Stimulated activated CD8-positive, alpha-beta memory T cell treated with anti-CD3 and anti-CD28 coated beads, Interleukin-7, amount 100 ng/mL, for 1 hour (primary cell): ENCODE measurements at places on chromosomes 11 and 22.
A peak's percentile ranks its signal among the peaks of the same experiment; 100 is the strongest.

GRCh38 chr11:79508461-79508860 is 67.6 kb upstream of the TENM4 start:
- DNase-seq: no peak

DNA sequence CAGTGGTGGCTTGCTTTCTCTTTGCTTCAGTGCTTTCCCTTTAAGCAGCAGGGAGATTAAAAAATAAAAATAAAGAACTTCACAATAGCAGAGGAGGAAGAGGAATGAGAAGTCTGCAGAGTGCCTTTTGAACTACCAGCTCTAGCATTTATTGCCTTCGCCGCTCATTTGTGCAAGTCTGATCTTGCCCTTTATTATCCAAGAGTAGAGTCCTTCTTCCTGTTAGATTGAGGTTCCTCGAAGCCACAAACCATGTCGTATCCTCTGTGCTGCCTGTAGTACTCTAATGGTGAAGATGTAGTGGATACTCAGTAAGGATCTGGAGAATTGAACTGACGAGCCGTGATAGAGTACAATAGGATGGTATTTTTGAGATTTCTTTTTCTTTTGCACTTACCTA is 101.2 kb upstream of the RAG2 start:
- no peak for DNase-seq

- DNase-seq: peak; percentile 10
These were observed 23.8 kb downstream of the LRRC10B start for GRCh38 chr11:61532134-61533038.

- no peak for DNase-seq
These were observed 49.3 kb downstream of the CHRDL2 start for GRCh38 chr11:74681686-74682651.

DNA sequence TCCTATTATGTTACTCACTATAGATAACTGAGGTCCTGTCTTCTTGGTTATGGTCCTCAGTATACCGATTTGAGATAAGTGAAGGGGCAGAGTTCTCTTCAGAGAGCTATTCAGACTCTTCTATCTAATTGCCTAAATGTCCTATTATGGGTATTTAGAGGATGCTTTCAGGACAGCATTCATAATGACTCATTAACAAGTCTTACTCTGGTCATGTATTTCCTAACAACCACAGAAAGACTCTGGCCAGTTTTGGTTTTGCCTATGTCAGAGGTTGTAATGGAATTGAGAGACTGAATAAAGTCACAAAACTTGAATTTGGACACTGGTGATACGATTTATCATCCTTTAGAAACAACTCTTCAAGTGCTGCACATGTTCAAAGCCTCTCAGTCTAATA is 1233.0 kb downstream of the JRKL start:
- no peak for DNase-seq

GRCh38 chr11:119518746-119519730 is 96.1 kb upstream of the THY1 start:
- DNase-seq: no peak

GRCh38 chr11:93744669-93745004 is 3.2 kb downstream of the C11orf54 start:
- no peak for DNase-seq

DNA sequence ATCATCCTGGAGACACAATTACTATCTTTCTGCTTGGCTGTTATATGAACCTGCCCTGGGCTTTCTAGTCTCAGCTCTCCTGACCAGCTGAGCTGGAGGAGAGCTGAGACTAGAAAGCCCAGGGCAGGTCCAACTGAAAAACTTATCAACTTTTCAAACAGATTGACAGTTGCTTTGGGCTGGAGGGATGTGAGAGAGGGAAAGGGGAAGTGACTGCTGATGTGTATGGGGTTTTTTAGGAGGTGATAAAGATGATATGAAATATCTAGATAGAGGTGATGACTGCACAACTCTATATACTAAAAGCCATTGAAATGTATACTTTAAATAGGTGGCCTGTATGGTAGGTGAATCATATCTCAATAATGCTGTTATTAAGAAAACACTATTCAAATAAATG is 60.2 kb upstream of the CHRM4 start:
- DNase-seq: no peak

- DNase-seq: no peak
These were observed 9.4 kb upstream of the IGSF9B start for GRCh38 chr11:133966172-133966651.

- DNase-seq: no peak
These were observed 8.0 kb upstream of the CTSD start for GRCh38 chr11:1771700-1772099.

GRCh38 chr11:815675-816432 is 2.9 kb upstream of the PNPLA2 start:
- no peak for DNase-seq

GRCh38 chr22:45434981-45435380 is 21.5 kb downstream of the RIBC2 start:
- no peak for DNase-seq

DNA sequence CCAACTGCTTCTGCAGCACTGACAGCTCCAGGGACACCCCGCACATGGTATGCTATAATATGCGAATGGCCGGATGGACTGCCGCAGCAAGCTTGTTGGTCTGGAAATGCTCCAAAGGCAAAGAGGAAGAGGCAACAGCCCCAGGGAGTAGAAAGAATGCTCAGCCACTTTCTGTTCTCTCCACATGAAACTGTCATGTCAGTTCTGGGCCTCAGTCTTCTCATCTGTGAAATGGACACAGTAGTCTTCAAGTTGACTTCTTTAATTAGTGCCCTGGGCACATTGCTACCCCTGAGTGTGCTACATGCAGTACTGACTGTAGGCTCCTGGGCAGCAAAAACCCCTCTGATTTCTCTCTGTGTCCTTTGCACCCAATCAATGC is 19.9 kb downstream of the IL10RA start:
- no peak for DNase-seq

GRCh38 chr11:121740902-121741301 is 288.1 kb upstream of the SORL1-AS1 start:
- no peak for DNase-seq

GRCh38 chr11:76783896-76784813 is 999 bp downstream of the TSKU start:
- DNase-seq: no peak

GRCh38 chr22:37985751-37986281 is 1.5 kb upstream of the SOX10 start:
- no peak for DNase-seq

GRCh38 chr11:121253951-121254350 is 38.6 kb upstream of the SC5D start:
- no peak for DNase-seq

DNA sequence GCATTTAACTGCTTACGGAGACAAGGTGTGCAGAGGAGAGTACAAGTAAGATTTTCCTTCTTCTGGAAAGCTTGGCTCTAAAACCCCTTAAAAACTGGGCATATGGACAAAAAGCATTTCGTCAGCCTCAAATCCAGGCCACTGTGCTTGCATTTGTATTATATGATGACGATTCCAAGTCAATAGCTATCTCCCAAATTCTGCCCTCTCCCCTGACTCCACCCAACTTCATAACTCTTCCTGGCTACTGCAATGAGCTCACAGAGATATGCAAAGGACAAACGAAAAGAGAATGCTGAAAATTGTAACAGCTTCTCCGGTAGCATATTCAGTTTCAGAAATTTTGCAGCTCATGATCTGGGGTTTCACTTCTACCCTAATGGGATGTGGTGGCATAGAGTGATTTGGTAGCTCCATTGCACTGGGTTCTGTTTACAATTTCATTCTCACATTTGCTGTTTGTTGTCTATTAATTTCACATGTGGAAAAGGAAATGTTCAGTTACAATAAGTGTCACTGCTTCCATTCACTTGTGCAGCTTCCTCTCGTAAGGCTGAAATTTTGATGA is 45.6 kb upstream of the CHRM4 start:
- no peak for DNase-seq
